ENCODE measurements at places on chromosomes 4 and X.

GRCh38 chrX:153412746-153413720, 1.8 kb downstream of the ZFP92 start:
- no peak for DNase-seq

- DNase-seq = peak; percentile 4
These were observed 898 bp downstream of the UBQLN2 start for GRCh38 chrX:56564164-56564885.

DNA sequence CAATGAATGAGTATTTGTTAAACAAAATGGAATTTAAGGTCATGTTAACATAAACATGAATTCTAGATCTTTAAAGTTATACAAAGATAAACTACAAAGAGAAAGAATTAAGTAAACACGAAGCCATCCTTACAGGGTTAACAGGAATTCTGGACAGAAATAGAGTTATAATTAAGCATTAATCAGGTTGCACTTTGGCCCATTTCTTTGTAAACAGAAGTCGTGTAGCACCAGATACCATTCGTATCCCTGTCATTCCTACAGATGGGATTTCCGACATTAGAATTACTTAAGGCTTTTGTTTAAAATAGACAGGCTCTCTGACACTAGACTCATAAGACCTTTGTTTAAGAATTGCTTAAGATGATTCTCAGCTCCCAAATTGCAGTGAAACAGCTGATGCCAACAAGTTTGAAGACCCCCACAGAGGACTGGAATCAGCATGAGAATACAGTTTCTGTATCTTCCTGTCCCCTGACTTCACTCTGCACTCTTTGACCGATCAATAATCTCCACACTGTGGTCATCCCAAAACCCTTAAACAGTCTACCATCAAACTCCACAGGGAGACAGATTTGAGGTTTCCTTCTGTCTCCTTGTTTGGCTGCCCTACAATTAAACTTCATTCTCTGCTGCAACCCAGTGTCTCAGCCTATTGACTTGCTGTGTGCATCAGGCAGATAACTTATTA, 22.3 kb upstream of the TMEM150C start:
- no peak for DNase-seq

GRCh38 chr4:2839060-2839459, 4.6 kb upstream of the ADD1 start:
- no peak for DNase-seq

- DNase-seq = no peak
These were observed 1.0 kb downstream of the SHISA3 start for GRCh38 chr4:42398171-42398870.

DNA sequence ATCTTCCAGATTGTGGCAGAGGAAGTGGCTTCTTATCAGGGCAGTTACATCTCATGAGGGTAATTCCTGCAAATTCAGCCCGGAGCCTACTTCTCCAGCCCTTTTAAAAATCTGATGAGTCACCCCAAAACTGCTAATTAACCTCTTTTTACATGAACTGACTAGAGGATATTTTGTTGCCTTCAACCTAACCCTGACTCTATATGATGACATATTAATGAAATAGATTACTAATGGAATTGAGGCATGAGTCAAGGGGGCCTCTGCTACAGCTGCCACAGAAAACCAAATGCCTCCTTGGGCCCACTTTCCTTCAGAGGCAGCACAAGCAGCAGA, 72.5 kb downstream of the QRFPR start:
- no peak for DNase-seq

DNA sequence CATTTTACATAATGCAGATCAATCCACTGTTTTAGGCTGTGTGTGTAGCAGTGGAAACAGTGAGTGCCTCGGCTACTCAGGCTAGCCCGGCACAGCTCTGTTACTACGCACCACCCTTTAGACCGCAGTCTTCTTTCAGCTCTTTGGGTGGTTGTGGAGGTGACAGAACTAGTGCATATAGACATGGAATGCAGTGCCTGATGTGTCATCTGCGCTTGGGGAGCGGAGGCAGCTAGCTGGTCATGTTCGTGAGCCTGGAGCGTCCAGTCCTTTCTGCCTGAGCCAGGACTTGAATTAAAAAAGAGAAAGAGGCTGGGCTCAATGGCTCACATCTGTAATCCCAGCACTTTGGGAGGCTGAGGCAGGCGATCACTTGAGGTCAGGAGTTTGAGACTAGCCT, 4.8 kb downstream of the TBC1D14 start:
- DNase-seq = no peak

DNA sequence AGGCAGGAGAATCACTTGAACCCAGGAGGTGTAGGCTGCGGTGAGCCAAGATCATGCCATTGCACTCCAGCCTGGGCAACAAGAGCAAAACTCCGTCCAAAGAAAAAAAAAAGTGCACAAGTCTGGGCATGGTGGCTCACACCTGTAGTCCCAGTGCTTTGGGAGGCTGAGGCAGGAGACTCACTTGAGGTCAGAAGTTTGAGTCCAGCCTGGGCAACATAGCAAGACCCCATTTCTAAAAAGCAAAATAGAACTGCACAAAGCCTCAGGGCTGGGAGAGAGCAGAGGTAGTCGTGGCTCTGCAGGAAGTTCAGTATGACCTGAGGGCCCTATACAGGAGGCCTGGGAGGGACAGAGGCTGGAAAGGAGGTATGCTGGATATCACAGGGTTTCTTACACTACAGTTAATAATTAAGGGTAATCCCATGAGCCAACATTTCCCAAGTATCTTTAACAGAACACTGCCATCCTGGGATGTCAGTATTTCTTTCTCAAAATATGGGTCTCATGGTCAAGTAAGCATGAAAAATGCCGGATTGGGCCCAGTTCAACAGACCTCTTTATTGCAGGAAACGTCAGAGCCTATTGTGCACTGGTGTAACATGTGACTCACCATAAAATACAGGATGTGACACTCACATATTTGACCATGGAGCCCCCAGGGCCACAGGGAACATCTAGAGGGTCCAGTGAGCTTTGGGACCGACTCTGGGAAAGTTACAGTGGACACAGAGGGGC, 37.8 kb downstream of the ACSL1 start:
- DNase-seq = no peak

DNA sequence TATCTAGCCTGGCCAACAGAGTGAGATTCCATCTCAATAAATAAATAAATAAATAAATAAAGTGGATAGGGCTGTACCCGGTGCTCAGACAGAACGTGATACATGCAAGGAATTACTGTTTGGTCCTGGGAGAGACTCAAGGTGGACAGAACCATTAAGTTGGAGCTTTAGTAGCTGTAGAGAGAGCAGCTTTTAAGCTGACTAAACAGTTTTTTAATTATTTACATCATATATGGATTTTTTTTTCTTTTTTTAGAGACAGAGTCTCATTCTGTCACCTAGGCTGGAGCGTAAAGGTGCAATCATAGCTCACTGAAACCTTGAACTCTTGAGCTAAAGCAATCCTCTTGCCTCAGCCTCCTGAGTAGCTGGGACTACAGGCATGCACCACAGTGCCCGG, 92.5 kb upstream of the ATP6AP2 start:
- no peak for DNase-seq

DNA sequence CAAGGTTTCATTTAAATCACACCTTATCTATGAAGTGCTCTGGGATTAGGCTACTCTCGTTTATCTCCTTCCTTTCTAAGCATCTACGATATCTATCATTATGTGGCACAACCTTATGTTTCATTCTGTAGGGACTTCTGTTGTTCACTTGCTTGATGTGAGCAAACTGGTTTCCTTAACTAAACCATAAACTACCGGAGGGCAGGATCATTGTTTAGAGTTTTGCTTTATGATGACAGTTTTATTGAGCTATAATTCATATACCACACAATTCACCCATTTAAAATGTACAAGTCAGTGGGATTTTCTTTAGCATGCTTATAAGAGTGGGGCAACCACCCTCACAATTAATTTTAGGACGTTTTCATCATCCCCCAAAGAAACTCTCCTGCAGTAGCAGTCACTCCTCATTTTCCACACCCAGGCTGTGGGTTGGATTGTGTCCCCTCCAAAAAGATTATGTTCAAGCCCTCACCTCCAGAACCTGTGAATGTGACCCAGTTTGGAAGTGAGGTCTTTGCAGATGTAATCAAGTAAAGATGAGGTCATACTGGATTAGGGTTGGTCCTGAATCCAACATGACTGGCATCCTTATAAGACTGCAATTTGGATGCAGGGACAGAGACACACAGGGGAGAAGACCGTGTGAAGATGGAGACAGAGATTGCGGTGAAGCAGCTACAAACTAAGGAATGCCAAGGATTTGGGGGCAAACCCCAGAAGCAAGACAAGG, 42.1 kb upstream of the SH3RF1 start:
- no peak for DNase-seq

- peak; percentile 6 for DNase-seq
These were observed 68.4 kb downstream of the MAOB start for GRCh38 chrX:43813898-43814297.

DNA sequence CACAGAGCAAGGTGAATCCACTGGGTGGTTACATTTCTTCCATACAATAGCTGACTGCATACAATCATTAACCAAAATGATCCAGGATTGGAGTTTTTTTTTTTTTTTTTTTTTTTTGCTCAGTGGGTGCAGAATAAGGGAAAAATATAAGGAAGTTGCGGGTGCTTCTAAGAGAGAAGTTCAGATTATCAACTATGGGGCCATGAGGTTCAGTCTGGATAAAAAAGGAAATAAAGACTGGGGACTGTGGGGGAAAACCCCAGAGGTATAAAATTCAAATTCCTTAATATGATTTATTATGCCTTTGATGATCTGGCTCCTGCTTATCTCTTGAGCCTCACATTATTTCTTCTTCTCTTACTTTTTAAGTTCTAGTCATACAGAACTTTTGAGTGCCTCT, 5.9 kb upstream of the EIF1AX start:
- no peak for DNase-seq

DNA sequence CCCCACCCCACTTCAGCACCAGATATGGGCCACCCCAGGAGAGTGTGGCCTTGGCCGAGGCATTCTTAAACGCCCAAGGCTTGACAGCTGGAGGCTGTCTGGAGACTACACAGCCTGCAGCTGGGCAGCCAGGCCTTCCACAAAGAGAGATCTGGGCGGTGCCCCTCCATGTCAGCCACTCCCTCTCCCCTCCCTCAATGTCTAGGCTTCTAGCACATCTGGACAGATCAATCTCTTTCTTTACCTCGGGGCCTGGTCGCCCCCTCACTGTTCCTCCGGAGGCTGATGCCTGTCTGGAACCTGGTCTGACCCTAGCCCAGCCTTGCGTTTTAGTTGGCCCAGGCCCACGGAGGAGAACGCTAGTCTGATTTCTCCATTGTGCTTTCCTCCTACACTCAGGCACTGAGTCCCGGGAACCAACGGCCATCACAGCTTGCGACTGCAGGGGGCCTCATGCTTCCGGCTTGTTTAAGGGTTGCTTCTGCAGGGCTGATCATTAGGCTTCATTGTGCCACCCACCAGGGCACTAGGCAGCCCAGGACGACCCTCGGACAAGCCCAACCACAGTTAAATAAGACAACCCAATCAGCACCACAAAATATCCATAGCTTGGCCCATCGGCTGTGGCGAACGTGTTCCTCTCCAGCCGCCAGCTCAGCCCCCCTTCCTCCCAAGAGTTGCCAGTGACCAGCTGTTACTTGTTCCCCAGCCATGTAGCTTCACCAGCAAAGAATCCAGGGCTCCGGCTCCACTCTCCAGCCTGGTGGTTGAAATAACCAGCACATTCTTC, 200.6 kb downstream of the BCOR start:
- DNase-seq = no peak

GRCh38 chrX:151346931-151347543, 50.0 kb upstream of the VMA21 start:
- DNase-seq = no peak

- no peak for DNase-seq
These were observed 160.9 kb upstream of the MAD2L1 start for GRCh38 chr4:120227554-120227953.

- DNase-seq = no peak
These were observed 51.8 kb downstream of the LDB2 start for GRCh38 chr4:16846540-16847117.
